ENCODE measurements at places on chromosomes 11 and 22.

GRCh38 chr11:77472991-77473800, 698 bp downstream of the PAK1 start:
- DNase-seq = peak; percentile 63

- DNase-seq = no peak
Observed at GRCh38 chr11:41010361-41011050, 448.9 kb downstream of the LRRC4C start.

DNA sequence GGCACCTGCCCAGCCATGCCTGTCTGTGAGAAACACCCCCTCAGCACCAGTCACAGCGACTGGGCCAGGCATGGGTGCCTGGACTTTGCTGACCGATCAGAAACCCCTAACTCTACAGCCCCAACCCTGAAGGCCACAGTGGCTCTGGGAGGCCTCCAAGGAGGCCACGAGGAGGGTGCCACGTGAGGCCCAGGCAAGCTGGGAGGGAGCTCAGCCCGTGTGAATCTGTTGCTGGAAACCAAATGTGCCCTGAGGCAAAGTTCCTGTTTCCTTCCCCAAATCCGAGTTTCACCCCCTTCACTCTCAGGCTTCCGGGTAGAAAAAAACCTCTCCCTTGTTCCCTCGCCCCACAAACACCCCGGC, 1.3 kb downstream of the UNC93B1 start:
- DNase-seq = no peak

- no peak for DNase-seq
Observed at GRCh38 chr11:75728992-75729391, 11.4 kb downstream of the MOGAT2 start.

- DNase-seq = no peak
Observed at GRCh38 chr11:72369743-72370142, 64.6 kb downstream of the CLPB start.
